ENCODE measurements at places on chromosomes 4 and X. TPM values are rescaled to one million over a fixed set of nuclear protein-coding genes. Genes with fewer than 3 reads are reported as not detected.

DNA sequence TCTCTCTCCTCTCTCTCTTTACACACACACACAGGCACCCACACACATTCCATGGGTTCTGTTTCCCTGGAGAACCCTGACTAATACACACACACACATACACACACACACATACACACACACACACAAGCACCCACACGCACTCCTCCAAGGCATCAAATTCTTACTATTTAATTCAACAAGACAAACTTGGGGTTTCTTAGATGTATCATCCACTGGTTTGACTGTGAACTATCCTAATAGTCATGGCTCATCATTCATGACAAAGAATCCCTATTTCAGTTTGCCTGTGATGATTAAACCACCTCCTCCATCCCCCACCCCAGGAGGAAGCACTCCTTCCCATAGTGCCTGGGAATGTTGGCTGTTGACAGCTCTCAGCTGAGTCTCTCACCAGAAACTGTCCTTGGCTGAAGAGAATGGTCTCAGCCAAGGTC lies 98.2 kb downstream of the USP46 start:
- H3K27ac ChIP-seq: no peak overlapping the region
- no peaks in the 10 kb centered on the region for H3K36me3 ChIP-seq
- no peaks in the 10 kb centered on the region for H3K4me1 ChIP-seq
- no peaks in the 10 kb centered on the region for H3K27me3 ChIP-seq
- DNase-seq: no peak

Gene SLC9B1
- total RNA-seq: 0.41 TPM

- no peak for DNase-seq
- H3K27ac ChIP-seq: no peak overlapping the region
- H3K36me3 ChIP-seq: no peaks in the 10 kb centered on the region
- peaks cover 4% of the 10 kb centered on the region for H3K4me1 ChIP-seq
Measured at GRCh38 chrX:109472939-109473735, 8.7 kb downstream of the GUCY2F start.

Gene OTC
- total RNA-seq: not detected

DNA sequence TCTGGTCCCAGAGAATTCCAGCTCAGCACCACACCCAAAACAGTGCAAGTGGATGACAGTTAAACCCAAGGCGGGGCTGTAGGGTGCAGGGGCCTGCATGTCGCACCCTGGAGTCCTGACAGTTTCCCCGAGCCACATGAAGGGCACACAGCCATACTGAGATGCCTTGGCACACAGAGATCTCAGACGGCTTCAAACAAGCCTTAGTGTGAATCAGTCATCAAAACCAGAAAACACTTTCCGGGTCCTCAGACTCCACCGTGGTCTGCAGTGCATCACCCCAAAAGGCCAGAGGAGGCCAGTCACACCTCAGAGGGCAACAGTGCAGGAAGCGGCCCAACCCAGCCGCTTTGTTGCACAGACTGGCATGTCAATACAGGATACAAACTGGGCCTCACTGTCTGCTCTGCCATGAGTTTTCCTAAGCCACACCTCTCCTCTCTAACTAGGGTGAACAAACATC lies 64.6 kb upstream of the ENPP6 start:
- H3K36me3 ChIP-seq: no peaks in the 10 kb centered on the region
- no peak for DNase-seq
- H3K4me3 ChIP-seq: no peak overlapping the region
- H3K4me1 ChIP-seq: no peaks in the 10 kb centered on the region

Gene DUSP21
- total RNA-seq: not detected

DNA sequence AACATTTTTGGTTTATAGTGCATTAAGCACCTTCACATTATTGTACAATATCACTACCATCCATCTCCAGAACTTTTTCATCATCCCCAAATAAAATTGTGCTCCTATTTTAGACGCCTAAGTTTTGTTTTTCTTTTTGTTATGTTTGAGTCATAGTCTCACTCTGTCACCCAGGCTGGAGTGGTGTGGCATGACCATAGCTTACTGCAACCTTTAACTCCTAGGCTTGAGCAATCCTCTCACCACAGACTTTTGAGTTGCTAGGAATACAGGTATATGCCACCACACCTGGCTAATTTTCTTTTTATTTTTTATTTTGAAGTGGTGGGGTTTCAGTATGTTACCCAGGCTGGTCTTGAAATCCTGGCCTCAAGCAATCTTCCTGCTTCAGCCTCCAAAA lies 33.9 kb downstream of the PRSS12 start:
- DNase-seq: no peak
- H3K27me3 ChIP-seq: no peaks in the 10 kb centered on the region
- no peak overlapping the region for H3K27ac ChIP-seq
- no peak overlapping the region for H3K4me3 ChIP-seq
- no peaks in the 10 kb centered on the region for H3K36me3 ChIP-seq

Gene EPHA5
- total RNA-seq: 1.9 TPM

GRCh38 chr4:145352438-145353145 lies 129.1 kb upstream of the SMAD1 start:
- no peaks in the 10 kb centered on the region for H3K4me1 ChIP-seq
- no peak overlapping the region for H3K27ac ChIP-seq
- no peak overlapping the region for H3K4me3 ChIP-seq
- H3K36me3 ChIP-seq: no peaks in the 10 kb centered on the region
- DNase-seq: no peak

Gene HS6ST2
- 0.26 TPM for total RNA-seq

Gene PRR32
- not detected for total RNA-seq

Gene NSG1
- not detected for total RNA-seq

DNA sequence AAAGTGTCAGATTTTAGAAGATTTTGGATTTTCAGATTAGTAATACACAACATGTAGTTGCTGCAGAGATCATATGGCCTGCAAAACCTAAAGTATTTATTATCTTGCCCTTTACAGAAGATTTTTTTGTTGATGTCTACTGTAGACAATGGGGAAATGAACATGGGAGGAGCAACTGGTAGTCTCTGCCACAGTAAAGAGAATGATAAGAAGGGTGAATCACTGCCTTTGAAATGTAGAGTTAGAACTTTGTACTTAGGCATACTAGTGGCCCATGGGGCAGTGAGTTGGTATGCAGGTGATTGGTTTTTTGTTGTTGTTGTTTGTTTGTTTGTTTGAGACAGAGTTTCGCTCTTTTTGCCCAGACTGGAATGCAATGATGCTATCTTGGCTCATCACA lies 50.1 kb downstream of the GAB1 start:
- H3K36me3 ChIP-seq: no peaks in the 10 kb centered on the region
- DNase-seq: no peak
- no peak overlapping the region for H3K27ac ChIP-seq
- no peaks in the 10 kb centered on the region for H3K27me3 ChIP-seq
- H3K4me3 ChIP-seq: no peak overlapping the region

DNA sequence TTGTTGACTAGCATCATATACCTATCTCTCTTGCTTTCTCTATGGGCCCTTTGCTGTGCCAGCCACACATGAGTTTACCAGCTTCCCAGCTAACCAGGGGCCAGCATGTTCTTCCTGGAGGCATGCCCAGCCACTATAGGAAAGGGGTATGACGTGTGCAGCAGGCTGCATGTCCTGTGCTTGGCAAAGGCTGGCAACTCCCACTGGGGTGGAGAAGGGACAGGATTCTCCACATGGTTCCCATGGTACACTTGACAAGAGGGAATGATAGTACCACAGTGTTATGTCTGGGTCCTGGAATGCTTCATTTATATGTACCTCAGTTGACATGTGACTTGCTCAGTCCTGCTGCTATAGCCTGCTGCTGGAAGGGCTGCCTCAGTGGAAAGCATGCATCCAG lies 78.8 kb downstream of the TMEM164 start:
- DNase-seq: no peak
- no peaks in the 10 kb centered on the region for H3K36me3 ChIP-seq
- no peak overlapping the region for H3K27ac ChIP-seq

DNA sequence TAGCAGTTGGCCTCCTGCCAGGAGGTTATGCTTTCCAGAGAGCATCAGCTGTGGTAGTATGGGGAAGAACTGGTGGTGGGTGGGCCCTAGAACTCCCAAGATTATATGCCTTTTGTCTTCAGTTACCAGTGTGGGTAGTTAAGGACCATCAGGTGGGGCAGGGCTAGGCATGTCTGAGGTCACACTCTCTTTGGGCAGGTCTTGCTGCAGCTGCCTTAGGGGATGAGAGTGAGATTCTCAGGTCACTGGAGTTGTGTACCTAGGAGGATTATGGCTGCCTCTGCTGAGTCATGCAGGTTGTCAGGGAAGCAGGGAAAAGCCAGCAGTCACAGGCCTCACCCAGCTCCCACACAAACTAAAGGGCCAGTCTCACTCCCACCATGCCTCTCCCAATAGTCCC lies 172.9 kb upstream of the GYPA start:
- H3K27me3 ChIP-seq: no peaks in the 10 kb centered on the region
- H3K4me3 ChIP-seq: no peak overlapping the region
- no peaks in the 10 kb centered on the region for H3K4me1 ChIP-seq
- H3K36me3 ChIP-seq: no peaks in the 10 kb centered on the region

- H3K27ac ChIP-seq: no peak overlapping the region
- H3K4me3 ChIP-seq: no peak overlapping the region
- H3K4me1 ChIP-seq: peaks cover 7% of the 10 kb centered on the region
- no peaks in the 10 kb centered on the region for H3K36me3 ChIP-seq
Measured at GRCh38 chr4:6464842-6465588, 7.4 kb downstream of the PPP2R2C start.

Gene TCP11X2
- total RNA-seq: not detected

DNA sequence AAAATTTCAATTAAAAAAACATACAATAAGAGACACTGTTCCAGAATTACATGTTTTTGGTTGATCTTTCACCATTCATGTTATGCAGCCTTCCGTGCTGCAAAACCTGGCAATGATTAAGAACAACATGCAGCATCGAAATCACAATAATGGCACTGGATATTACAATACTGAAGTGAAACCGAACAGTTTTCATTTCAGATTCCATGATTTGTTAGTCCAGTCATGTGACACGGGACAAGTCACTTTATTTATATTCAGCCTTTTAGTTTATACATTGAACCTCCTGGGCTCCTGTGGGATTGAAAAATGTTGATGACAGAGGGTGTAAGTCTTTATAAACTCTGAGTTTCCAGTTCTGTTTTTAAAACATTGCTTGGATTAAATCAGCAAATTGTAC lies 142.5 kb upstream of the TTC29 start:
- H3K4me3 ChIP-seq: no peak overlapping the region
- no peak for DNase-seq
- no peaks in the 10 kb centered on the region for H3K27me3 ChIP-seq
- no peak overlapping the region for H3K27ac ChIP-seq
- no peaks in the 10 kb centered on the region for H3K4me1 ChIP-seq

Gene F8A2
- not detected for total RNA-seq

DNA sequence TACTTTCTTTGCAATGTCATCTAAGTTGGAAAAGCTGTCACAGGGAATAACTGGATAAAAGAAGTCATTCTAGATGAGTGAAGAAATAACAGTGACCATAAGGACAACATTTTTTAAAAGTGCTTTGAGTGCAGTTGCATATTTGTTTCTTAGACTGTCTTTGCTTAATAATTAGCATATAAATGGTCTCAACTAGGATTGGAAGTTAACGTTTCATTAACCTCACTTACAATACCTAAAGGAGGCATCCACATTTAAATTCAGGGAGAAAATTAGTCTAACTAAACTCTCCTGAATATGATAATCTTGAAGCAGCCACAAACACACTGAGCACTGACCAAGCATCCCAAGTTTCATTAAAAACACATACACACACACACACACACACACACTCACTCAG lies 780.7 kb downstream of the PCDH18 start:
- no peaks in the 10 kb centered on the region for H3K36me3 ChIP-seq
- no peaks in the 10 kb centered on the region for H3K4me1 ChIP-seq
- no peak overlapping the region for H3K27ac ChIP-seq
- no peaks in the 10 kb centered on the region for H3K27me3 ChIP-seq
- DNase-seq: no peak

- no peak overlapping the region for H3K4me3 ChIP-seq
- no peak for DNase-seq
Measured at GRCh38 chrX:112688242-112688641, 8.5 kb upstream of the LHFPL1 start.

- no peak overlapping the region for H3K4me3 ChIP-seq
- H3K4me1 ChIP-seq: no peaks in the 10 kb centered on the region
- no peaks in the 10 kb centered on the region for H3K36me3 ChIP-seq
Measured at GRCh38 chrX:41728125-41728524, 4.1 kb downstream of the GPR82 start.

Gene CLDN2
- total RNA-seq: 0.10 TPM

DNA sequence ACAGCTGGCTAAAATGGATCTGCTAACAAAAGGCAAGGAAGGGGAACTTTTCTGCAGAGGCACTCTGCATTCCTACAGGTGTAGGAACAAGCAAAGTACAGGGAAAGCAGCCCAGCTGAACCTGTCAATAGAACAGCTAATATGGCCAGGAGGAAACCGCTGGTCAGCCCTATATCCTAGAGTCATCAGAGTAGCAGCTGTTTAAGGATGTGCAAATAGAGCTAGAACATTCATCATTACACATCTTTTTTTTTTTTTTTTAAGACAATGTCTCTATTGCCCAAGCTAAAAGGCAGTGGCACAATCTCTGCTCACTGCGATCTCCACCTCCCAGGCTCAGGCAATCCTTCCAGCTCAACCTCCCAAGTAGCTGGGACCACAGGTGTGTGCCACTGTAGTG lies 163.0 kb downstream of the BTC start:
- H3K4me3 ChIP-seq: no peak overlapping the region
- H3K4me1 ChIP-seq: no peaks in the 10 kb centered on the region
- no peak for DNase-seq
- no peaks in the 10 kb centered on the region for H3K36me3 ChIP-seq
- no peak overlapping the region for H3K27ac ChIP-seq

GRCh38 chr4:113024388-113024787 lies 25.1 kb upstream of the ANK2 start:
- no peak for DNase-seq
- no peaks in the 10 kb centered on the region for H3K4me1 ChIP-seq
- no peak overlapping the region for H3K4me3 ChIP-seq
- no peaks in the 10 kb centered on the region for H3K36me3 ChIP-seq
